Glomerular endothelial cell (primary cell): ENCODE measurements at places on chromosomes 11 and 22.

- DNase-seq: no peak
Observed at GRCh38 chr11:120632579-120632978, 121.0 kb downstream of the GRIK4 start.

DNA sequence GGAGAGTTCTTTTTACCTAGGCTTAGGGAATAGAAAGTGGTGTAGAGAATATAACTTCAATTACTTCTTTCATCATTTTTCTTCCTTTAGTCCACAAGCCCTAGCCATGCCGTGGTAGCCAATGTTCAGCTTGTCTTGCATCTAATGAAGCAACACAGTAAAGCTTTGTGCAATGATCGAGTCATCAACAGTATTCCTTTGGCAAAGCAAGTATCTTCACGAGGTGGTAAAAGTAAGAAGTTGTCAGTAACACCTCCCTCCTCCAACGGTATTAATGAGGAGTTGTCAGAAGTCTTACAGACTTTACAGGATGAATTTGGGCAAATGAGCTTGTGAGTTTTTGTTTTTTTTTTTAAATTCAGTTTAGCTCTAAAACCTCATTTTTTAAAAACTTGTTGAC lies 37.4 kb downstream of the CEP57 start:
- DNase-seq: no peak

DNA sequence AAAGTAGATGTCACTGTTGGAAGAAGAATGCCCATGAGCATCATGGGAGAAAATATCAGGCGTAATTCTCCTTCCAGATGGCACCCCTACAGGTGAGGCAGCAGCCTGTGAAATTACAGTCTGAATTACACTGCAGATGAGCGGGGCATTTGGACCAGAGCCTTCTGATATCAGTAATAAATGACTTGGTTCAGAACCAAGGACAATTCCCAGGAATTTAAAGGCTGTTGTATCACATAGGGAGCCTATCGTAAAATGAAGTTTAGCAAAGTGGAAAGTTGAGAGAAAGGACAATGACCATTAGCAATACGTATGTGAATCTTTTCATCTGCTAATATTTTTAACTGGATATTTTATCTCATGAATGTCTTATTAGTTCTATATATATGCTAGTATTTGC lies 61.3 kb downstream of the PRMT3 start:
- DNase-seq: no peak

DNA sequence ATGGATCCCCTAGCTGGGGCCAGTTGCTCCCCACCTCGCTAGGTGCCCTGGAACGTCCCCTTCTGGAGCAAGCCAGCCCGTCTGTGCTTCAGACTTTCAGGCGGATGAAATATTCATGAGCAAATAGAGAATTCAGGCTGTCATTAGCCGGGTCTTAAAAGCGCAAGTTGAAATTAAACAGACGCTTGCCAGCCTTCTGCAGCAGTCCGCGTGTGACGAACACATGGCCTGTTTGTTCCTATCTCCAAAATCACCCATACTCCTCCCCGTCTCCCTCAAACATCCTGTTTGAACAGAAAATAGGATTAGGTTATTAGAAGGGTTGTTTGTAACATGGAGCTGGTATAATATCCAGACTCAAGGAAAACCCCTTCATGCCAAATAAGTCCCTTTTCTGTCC lies 38.7 kb downstream of the MYO18B start:
- DNase-seq: no peak

DNA sequence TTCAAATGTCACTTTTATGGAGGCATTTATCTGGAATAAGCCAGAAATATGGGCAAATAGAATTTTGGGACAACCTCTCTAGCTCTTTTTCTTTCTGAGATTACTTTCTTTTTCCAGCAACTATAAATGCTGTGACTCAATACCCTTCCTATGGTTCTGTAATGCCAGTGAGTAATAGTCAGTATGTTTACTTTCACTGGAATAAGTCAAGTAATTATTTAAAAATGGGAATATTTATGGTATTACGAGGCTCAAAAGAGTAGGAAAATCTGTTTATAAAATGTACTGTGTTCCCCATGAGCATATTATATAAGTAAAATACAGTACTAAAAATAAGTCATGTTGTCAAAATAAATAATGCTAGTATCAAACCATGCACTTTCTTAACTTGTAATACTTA lies 750.5 kb downstream of the LUZP2 start:
- DNase-seq: no peak
